Body of pancreas (tissue), 4 donors: ENCODE measurements at places on chromosomes 1 and 21.

DNA sequence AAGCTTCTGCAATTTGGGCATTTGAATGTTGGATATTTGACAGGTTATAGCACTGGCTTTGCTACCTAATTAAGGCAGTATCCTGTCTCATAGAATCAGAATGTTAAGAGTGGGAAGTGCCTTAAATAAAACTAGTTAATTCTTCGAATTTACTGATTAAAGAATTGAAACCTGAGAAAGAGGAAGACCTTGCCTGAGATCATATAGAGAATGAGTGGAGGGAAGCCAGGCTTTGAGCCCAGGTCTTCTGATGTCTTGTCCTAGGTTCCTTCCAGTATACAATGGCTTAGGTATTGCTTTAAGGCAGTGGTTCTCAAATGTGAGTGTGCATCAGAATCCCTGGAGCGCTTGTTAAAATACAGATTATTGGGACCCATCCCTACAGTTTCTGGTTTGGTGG lies 20.9 kb upstream of the SH3BGRL3 start:
- DNase-seq: no peak

GRCh38 chr1:208069317-208069716 lies 158.4 kb upstream of the CD34 start:
- DNase-seq: peak; percentile 25

DNA sequence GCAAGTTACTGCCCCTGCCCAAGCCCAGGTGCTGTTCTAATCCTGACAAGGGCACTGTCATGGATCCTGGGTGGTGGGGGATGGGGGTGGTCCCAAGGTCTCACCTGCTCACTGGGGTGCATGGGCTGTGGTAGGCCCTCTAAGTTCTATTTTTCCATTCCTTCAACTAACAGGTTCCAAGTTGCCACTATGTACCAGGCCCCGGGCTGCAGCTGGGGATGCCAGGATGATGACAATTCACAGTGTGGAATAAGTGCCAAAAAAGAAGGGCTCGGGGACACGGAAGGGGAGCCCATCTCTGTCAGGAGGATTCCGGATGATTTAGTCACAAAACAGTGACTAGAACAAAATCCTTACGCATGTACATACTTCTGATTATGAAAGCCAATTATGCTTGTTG lies 76.0 kb downstream of the STUM start:
- DNase-seq: no peak

DNA sequence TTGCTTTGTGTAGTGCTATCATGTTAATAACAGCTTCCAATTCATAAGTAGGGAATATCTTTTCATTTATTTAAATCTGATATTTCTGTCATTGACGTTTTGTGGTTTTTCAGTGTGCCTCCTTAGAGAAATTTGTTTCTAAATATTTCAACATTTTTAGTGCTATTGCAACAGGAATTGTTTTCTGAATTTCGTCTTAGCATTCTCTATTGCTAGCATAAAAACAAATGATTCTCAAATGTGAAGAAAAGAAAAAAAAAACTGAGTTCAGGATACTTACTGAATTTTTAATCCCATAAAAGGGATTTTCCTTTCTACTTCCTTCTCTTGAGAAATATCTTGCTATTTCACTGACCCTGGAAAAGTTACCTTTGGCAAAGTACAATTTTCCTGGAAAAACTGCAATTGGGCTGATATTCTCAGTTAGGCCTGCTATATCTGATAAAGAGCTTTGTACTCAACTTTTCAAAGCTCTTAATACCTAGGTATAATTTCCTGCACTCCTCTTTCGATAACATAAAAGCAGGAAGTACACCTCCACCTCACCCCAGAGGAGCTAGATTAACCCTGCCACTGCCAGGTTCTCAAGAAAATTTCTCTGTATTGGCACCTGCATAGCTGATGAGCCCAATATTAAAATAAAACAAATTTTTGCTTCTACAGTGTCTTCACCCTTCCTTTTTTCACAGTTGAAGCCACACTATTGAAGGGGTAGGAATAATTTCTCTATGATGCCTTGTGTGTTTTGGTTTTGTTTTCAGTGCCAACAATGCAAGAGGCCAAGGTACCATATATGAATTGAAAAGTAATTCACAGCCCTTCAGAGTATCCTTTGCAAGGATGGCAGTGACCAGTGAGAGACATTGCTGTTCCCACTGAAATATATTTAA lies 35.6 kb downstream of the PTPN14 start:
- DNase-seq: no peak

GRCh38 chr21:30227128-30227527 lies 11.2 kb upstream of the CLDN8 start:
- no peak for DNase-seq

GRCh38 chr1:212699625-212700222 lies at the start of gene BATF3:
Gene BATF3, minus strand, starts transcription at chr1:212699840. Its CDS starts 78 bp downstream, at chr1:212699762.
- peak; percentile 29 for DNase-seq

DNA sequence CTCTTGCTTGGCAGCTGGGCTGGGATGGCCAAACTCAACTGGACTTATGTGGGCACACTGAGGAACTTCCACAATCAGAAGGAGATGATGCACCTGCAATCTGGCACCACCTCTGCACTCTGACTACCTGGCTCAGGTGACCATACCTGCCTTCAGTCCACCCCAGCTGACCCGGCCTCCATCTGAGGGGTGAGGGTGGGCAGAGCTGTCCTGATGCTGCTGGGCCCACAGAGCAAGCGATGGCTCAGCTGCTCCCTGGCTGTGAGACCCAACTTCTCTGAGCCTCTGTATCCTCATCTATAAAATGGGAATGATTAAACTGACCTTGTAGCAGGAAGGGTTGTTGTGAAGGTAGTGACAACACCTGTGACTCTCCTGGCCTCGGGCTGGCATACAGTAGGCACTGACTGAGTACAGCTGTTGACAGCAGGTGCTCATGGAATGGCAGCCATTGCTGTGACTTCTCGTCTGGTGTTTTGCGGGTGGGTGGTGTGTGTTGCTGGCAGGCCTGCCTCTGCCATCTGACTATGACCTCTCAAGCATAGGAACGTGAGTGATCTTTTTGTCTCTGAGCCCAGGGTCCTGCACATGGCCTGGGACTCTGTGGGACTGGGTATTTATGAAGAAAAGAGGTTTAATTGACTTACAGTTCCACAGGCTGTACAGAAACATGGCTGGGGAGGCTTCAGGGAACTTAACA lies 438.5 kb downstream of the PTPRU start:
- DNase-seq: no peak

DNA sequence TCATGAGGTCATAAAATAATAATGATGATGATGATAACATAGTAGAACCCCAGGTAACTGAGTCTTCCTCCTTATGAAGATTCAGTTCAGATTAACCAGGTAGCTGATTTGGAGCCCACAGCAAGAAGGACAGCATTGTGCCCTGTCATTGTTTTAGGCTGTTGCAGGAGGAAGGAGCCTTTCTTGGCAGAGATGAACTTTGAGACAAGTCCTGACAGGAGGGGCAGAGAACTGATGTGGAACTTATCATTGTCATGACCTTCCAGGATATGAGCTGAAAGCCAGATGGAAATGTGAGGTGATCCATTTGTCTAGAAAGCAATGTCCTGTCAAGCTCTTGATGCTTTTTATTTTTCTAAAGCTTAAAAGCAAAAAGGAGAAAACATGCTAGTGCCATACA lies 132.6 kb upstream of the COA6 start:
- no peak for DNase-seq

GRCh38 chr1:234705615-234706014 lies 95.6 kb upstream of the IRF2BP2 start:
- no peak for DNase-seq

DNA sequence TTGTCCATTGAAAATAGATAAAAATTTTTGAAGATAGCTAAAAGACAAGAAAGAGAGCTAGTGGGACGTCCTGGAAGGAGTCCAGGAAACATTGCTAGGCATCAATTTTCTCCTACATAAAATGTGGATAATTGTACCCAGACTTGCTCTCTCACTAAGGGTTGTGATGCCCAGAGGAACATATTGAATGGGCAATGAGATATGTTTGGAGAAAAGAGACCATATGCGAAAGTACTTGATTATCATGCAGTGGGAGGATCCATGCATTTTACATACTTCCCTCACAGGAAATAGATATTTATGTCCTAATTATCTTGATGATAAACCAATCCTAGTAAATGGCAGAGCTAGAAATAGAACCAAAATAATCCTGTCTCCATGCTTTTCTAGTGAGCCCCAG lies 108.4 kb upstream of the TNR start:
- DNase-seq: no peak

- DNase-seq: no peak
Measured at GRCh38 chr1:244065960-244066388, 14.9 kb downstream of the ZBTB18 start.

DNA sequence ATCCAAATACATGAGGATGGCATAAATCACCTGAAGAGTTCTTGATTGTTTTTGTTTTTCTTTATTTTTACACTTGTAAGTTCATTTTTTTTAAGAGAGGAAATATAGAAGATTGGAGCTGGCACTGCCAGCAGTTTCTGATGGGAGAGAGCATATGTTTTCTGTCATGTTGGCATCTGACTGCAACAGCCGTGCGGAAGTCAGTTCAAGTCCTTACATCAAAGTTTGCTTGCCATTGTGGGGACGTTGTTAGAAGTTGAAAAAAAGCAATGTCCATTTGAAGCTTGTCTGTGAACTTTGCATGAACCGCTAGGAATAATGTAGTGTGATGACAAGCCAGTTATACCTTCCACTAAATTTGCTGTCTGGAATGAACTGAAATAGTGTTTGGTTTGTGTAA lies 126.5 kb upstream of the USH2A start:
- DNase-seq: no peak

DNA sequence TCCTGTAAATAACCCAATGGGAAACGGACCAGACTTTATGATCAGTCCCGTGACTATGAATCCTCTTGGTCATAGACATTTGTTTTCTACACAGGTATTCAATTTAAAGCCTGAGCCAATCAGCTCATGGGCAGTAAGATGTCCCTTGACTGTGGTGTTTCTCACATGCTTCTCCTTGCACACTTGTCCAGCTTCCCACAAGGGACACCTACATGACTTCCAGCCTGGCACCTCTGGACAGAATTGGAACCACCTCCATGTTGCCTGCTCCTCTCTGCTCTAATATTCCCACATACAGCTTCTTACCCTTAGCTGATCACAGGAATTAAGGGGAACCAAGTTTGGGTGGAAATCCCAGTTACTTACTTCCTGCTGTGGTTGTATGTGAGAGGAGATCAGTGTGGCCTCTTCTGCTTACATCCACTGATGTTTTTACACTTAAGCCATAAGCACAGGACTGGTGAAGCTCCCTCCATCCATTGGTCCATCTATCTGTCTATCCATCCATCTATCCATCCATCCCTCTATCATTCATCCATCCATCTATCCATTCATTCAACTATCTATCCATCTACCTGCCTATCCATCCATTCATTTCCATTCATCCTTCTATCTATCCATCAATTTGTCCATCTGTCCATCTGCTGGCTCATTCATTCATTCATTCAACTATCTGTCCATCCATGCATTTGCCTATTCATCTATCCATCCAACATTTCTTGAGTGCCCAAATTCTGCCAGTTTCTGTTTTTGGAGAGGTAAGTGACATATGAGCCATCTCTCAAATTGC lies 16.4 kb downstream of the RUNX1 start:
- no peak for DNase-seq

DNA sequence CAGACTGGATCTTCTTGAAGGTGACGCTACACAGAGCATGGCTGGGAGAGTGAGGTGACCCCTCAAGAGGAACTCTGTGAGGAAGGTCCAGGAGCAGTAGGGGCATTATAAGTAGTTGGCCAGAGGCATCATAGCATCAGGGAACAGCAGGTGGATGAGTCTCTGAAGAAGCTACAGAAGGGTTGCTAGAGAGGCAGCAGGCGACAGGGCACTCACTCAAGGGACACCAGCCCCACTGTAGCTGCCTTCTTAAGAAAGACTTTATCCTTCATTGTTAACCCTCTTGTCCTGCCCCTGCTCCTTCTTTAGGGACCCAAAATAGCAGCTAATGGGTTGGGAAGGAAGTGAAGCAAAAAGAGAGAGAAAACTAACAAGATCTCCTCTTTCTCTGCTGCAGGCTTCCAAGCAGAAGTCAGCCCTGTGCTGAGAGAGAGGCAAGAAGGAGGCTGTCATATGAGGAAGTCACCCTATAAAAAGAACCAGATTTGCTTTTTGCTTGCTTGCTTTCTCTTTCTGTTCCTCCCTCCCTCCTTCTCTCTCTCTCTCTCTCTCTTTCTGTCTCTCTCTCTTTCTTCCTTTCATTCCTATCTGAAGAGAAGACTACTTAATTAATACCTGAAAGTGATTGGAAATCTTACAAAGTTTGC lies 7.7 kb upstream of the CD5L start:
- DNase-seq: no peak

DNA sequence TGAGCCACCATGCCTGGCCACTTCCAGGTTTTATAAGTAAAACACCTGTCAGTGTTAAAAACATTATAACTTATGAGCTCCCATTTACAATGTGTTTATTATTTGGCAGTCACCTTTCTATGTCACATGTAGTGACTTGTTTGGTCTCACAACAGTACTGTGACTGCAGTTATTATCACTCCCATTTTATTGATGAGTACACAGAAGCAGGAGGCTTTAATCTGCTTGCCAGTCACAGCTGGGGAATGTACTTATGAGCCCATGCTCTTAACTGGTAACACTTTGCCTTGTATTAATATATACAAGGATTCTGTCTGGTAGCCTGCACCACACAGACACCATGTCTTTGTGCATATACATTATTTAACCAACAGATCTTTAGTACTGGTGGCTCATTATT lies 31.1 kb upstream of the BACH1 start:
- DNase-seq: no peak

GRCh38 chr1:32501865-32502264 lies 37.0 kb downstream of the ZBTB8B start:
- DNase-seq: peak; percentile 16

DNA sequence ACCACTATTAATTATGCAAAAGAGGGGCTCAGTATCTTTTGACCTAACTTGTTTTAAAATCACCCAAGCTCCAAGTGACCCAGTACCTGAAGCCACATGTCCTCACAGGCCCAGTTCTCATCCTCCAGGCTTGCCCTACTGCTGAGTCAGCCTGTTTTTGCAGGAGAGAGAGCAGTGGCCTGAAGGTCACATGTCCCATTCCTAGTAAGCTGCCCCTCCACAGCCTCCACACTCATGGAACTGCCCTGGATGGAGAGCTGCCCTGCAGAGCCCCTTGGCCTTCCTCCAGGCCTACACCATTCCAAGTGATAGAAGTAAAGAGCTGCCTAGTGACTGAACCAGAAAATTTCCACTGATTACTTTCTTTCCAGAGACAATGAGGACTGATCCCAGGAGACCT lies 139.8 kb upstream of the ST6GALNAC5 start:
- no peak for DNase-seq
